Right renal cortex interstitium (tissue), 3 donors: ENCODE measurements at places on chromosomes 5 and 9.

DNA sequence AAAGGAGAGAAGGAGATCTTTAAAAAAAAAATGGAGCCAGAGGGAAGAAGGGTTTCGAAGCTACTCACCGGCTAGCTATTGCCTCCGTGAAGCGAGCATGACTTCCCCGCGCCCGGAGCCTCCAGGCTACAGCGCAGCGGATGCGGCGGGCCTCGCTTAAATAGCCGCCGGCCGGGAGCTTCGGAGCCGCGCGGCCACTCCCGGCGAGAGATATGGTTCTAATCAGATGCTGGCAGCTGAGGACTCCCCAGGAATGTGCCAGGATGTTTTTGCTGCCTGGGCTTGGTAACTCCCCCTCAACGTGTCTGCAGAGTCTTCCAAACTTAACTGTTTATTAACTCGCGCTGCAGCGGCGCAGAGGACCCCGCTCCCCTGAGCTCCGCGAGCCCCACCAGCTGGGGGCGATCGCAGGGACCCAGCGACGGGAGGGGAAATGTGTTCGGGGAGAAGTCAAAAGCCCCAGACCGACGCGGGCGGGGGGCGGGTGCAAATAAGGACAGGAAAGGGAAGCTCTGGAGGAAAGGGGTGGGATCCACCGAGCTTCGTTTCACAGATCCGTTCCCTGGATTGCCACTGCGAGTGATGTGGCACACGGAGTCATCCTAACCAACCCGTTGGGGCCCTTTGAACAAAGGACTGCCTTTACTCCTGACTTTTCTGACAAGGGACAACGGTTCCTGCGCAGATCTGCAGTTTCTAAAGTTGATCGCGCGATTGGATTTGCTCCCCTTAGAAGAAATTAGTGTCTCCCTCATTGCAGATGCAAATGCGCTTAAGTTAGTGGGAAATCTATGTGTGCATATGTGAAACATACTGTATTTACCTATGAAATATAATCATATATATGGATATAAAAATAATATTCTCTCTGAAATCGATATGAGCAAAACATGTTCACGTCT is at the start of gene DAB2:
DAB2 (minus strand) TSS at position 245 of the 902 bp plus-strand sequence. CDS start 30,660 bp downstream, outside the sequence.
- no peak for DNase-seq

DNA sequence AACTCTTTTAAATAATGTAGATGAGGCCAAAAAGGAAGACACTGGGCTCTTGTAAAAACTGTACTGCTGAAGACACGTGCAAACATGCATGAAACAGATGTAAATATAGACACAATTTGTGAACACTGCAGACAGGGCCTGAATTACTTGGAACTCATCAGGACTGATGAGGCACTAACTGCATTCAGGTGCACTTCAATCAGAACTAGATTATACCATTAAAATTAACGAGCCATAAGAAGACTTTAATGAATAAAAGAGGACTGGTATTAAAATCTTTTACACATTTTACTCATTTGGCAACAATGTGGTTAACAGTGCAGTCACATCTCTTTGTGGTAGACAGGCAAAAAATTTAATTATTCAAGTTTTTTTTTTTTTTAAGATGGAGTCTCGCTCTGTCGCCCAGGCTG is 13.4 kb upstream of the ZCCHC9 start:
- DNase-seq, result no peak

DNA sequence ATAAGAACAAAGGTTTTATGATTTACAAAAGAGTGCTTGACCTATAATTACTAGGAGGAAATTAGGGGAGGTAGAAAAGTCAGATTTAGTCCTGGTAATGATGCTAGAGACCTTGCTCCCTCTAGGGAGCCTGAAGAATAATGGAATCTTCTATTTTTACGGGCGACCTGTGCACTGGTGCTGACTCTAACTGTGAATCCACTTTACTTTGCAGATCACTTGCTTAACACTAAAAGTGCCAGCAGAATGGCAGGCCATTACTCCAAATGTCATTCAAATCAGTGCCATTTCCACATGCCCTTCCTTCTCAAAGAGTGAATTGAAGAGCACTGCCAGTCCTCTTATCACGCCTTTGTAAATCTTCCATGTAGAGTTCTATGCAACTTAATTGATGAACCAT is 359.4 kb upstream of the ARRDC3 start:
- DNase-seq, result no peak

DNA sequence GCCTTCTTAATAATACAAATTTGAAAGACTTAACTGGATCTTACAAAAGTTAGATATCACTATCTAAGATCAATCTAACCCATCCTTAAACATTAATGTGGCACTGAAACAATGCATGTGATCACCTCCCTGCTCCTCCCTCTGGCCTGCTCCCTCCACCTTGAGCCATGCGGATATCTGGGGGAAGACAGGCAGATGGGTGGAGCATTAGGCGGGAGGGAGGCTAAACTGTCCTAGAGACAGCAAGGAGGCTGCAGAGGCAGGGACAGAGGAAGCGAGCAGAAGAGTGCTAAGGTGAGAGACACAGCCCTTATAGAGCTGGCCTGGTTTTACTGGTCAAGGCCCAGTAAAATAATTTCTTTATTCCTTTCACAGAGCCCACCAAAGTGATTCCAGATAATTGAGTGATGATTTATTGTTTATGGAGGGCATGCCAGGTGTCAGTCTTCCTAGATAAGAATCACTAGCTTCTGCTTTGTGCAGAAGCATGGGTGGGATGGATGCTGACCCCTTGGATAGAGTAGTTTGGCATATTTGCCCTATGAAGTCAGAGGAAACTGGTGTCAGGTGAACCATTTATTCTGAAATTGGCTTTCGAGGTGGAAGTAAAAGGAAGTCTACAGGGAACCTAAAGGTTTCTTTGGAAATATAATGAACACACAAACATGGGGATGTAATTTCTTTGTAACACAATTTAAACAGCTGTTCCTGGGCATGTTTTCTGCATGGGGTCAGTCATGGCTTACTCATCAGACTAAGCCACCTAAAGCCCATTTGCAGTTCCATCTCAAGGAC is 188.3 kb downstream of the GNAQ start:
- DNase-seq, result no peak

DNA sequence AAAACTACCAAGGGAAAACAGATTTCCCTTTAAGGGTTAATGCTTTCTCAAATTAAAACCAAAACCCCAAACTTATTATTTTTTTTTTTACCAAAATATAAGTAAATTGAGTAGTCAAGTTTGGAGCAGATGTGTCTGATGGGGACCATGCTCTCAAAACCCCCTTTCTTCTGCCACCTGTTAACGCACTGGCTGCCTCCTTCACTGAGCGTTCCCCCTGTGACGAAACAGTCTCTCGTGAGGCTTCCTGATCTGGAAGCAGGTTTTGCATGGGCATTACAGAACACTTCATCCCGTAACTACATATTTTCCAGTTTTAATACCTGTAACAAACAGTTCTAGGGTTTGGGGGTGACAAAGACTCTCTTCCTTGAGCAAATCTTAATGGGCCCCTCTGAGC is 59.4 kb downstream of the ANKH start:
- no peak for DNase-seq

DNA sequence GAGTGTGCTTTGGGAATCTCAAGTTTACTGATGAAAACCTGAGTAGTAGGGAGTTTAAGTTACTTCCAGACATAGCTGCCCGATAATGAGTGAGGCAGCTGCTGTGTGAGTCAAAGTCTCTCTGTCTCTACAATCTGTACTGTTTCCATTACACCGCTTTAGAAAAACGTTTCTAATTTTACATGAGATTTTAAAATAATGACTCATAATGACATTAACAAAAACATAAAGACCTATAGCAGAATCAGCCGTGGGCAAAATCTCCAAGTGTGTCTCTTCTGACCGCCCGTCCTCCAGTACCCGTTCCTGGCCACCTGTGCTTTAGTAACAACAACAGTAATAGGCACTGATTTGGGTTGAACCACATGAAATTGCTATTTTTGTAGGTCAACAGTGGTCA is 69.6 kb upstream of the PRRC1 start:
- no peak for DNase-seq

- no peak for DNase-seq
These were observed 8.8 kb upstream of the IGFBPL1 start for GRCh38 chr9:38432922-38433510.
